ENCODE measurements at places on chromosomes 1 and 21. TPM values are rescaled to one million over a fixed set of nuclear protein-coding genes. Genes with fewer than 3 reads are reported as not detected.

Gene HRNR
- total RNA-seq, result under 0.01 TPM

Gene C1orf210
- total RNA-seq, result 3.0 TPM

Gene BATF3
- 0.55 TPM for total RNA-seq

Gene SMYD3
- total RNA-seq, result 29.5 TPM

Gene BCL10
- total RNA-seq, result 84.0 TPM

Gene SRGAP2B
- total RNA-seq, result 68.8 TPM

Gene ANKRD65
- 0.10 TPM for total RNA-seq

Gene INSRR
- not detected for total RNA-seq

Gene MX2
- total RNA-seq, result 0.17 TPM

Gene CD5L
- not detected for total RNA-seq

Gene DRAXIN
- total RNA-seq, result 0.05 TPM

Gene NPHS2
- not detected for total RNA-seq

- DNase-seq, result no peak
Measured at GRCh38 chr21:31137960-31138359, 99.7 kb upstream of the KRTAP19-8 start.

DNA sequence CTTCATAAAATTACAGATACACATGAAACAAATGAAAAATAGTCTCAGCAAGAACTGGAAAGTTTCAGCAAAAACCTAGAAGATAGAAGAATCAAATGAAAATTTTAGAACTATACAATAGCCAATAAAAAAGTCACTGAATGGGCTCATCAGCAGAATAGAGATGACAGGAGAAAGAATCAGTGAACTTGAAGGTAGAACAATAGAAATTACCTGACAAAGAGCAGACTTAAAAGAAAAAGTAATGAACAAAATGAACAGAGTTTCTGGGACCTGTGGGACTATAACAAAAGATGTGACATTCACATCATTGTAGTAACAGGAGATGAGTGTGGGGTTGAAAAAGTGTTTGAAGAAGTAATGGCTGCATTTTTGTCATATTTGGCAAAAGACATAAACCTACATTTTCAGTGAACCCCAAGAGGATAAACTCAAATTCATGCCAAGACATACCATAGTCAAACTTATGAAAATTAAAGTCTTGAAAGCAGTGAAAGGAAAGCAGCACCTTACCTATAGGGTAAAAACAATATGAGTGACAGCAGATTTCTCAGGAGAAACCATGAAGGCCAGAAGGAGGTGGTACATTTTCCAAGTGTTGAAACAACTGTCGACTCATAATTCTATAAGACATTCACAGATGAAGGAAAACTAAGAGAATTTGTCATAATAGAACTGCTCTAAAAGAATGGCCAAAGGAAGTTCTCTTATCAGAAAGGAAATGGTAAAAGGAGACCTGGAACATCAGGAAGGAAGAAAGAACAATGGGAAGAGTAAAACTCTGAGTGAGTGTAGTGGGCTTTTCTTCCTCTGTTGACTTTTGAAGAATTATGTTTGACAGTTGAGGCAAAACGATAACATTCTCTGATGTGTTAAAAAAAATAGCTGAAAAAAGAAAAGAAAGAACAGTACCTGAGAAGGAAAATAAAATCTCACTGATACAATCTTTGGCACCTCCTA, 23.5 kb downstream of the NTPCR start:
- no peak for DNase-seq

DNA sequence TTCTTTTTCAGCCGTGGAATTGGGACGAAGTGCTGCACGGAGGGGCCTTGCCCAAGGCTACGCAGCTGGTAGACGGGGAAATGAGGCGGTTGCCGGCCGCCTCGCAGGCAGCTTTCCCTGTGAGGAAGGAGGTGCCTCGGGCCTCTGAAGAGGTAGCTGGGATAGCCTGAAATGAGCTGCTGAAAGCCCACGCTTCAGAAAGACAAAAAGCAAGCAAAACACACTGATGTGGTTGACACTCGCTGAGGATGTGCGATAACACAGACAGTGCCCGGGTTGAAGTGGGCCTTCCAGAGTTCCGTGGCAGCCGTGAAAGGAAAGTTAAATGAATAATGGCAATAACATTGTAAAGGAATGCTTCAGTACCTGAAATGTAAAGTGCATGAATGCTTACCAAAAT, 47.2 kb downstream of the S1PR1 start:
- no peak for DNase-seq

DNA sequence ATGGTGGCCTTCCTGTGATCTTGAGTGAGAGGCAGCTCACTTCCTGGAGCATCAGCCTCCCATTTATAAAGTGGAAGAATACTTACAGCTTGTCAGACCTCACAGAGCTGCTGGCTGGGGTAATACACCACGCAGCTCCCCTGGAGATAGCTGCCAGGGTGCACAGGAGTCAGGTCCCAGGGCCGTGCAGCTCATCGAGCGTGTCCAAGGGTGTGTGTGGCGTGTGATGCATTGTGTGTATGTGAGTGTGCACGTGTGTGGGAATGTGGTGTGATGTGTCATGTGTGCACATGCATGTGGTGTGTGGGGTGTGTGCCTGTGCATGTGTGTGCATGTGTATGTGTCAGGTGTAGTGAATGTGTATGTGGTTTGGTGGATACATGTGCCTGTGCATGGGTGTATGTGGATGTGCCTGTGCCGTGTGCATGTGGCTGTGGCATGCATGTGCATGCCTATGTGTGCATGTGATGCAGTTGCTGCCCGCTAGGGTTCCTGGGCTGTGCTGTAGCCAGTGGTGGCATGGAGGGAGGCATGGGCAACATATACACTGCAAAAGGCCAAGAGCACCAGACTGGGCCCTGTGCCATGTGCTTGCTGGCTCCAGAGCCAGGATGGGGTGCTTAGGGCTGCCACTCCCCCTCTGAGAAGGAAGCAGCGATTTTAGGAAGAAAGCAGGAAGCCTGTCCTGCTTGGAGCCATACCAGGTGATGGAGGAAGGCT, 24.6 kb downstream of the WNT3A start:
- no peak for DNase-seq

DNA sequence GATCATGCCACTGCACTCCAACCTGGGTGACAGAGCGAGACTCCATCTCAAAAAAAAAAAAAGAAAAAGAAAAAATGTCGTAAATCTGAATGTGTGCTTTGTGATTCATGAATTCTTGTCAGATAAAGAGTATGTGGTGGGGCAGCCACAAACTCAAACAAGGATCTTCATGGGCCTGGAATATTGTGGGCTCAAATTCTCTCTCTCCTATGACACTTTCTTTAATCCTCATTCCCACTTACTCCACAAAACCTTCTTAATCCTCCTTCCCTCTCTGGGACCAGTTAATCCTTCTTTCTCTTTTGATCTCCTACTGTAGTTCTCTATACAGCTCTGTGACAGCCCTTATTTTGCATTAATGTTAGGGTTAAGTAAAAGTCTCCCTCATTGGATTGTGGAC, 112.3 kb downstream of the AK5 start:
- no peak for DNase-seq

- DNase-seq, result no peak
Measured at GRCh38 chr21:28439788-28440187, 552.9 kb downstream of the LTN1 start.

- no peak for DNase-seq
Measured at GRCh38 chr1:247840818-247841217, 878 bp downstream of the OR11L1 start.

GRCh38 chr1:173448945-173449344, 28.2 kb upstream of the PRDX6 start:
- no peak for DNase-seq

DNA sequence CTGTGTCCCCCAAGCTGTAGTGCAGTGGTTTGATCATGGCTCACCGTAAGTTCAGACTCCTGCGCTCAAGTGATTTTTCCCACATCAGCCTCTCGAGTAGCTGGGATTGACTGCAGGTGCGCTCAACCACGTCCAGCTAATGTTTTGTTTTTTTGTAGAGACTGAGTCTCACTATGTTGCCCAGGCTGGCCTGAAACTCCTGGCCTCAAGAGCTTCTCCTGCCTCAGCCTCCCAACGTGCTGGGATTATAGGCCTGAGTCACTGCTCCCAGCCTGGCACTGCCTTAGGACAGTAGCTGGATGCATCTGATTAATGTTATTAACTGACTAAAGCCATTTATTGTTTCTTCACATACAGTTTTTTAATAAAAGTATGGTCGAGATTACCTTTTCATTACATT, 40.2 kb downstream of the RNF11 start:
- no peak for DNase-seq

GRCh38 chr1:225885336-225885735, 3.2 kb upstream of the TMEM63A start:
- DNase-seq, result no peak

GRCh38 chr1:181392613-181393220, 90.6 kb upstream of the CACNA1E start:
- no peak for DNase-seq

GRCh38 chr1:66535061-66535460, 1.1 kb downstream of the SGIP1 start:
- no peak for DNase-seq

DNA sequence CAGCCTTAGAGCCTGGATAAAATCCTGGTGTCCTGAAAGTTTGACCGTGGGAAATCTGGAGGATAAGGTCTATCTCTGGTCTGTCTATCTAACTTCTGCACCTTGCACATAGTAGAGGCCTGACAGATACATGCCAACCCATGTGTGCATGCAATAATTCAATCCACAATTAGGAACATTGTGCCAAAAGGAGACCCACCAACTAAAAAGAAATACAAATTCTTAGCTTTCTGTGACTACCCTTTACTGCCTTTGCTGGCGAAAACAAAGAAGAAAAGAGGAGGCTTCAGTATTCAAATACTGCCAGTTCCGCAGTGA, 381 bp upstream of the KLHL20 start:
- DNase-seq, result no peak

DNA sequence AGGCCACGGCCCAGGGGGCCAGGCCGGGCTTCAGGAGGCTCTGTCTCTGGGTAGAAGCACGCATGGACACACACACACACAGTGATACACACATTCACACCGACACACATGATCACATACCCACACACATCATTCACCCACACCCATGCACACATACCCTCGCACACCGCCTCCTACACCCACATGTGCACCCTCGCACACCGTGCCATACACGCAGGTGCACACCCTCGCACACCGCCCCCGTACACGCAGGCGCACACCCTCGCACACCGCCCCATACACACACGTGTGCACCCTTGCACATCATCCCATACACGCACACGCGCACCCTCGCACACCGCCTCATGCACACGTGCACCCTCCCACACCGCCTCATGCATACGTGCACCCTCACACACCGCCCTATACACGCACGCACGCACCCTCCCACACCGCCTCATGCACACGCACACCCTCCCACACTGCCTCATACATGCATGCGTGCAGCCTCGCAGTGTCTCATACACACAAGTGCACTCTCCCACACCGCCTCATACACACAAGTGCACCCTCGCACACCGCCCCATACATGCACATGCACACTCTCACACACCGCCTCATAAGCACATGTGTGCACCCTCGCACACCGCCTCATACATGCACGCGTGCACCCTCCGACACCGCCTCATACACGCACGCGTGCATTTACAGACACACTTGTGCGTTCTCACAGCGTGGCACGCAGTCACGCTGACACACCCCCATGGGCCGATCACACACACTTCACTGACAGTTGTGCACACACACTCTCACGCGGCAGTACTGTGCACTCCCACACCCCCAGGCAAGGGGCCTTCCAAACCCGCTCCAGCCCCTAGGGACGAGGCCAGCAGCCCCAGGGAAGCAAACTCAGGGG, 128.1 kb downstream of the SIK1 start:
- no peak for DNase-seq

GRCh38 chr21:37921091-37921490, 4.8 kb upstream of the KCNJ6 start:
- DNase-seq, result peak; percentile 86

GRCh38 chr1:202687798-202688197, 22.5 kb downstream of the SYT2 start:
- DNase-seq, result no peak

DNA sequence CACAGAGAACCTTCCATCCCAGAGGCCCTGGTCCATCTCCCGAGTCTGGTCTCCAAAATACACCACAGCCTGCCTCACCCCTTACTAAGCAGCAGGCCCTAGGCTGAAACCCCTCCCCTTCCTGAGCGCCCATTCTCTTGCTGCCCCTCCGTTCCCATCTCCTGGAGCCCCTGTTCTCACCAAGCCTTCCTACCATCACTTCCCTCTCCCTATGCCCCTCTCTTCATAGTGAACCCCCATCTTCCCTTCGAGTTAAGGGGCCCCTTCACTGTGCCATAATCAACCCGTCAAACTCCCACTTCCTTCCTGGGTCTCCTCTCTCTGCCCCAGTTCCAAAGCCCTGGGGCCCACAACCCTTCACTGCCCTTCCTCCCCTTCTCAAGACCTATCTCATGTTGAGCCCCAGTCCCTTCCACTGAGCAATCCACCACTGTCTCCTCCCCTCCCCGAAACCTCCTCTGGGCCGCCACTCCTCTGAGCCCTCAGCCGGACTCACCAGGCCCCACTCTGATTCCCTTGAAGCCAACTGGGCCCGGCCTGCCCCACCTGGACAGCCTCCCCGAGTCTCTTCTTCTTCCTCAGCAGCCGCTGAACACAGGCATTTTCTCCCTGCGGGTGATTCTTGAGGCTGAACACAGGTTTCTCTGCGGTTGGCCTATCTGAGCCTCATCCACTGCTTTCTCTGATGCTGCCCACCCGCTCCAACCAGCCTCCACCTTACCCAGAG, 42.2 kb upstream of the WASF2 start:
- DNase-seq, result no peak

GRCh38 chr1:116767782-116768382, 13.7 kb downstream of the CD2 start:
- no peak for DNase-seq

GRCh38 chr1:19339214-19339861, 27.2 kb downstream of the SLC66A1 start:
- no peak for DNase-seq

DNA sequence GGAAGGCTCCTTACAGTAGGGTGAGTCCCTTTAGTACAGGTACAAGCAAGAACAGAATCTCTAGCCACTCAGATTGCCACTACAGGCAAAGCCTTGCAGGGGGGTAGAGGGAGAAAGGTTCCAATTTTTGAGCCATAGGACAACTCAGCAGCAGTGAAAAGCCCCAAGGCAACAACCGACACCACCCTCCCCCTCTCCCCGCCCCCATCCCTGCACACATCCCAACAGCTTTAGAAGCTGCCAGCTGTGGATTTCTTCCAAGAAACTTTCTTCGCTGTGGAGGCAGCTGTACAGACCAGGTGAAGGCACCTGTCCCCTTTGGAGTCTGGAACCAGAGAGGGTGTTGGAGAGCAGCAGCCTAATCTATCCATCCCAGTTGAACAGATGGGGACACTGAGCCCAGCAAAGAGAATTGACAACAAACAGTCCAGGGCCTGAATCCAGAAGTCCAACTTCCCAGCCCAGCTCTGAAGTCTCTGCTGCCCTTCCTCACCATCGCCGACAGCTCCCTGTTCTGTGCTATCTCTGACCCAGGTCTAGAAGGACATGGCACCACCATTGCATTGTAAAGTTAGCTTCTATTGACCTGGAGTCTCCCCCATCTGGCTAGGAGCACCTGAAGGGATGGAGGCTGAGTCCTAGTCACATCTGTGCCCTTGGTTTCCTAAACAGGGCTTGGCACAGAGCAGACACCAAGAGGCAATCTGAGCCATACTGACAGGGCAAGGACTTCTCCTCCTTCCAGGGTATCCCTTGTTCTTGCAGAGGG, 2.2 kb downstream of the TENT5B start:
- DNase-seq, result no peak
